ENCODE measurements at places on chromosomes 16 and 17.

DNA sequence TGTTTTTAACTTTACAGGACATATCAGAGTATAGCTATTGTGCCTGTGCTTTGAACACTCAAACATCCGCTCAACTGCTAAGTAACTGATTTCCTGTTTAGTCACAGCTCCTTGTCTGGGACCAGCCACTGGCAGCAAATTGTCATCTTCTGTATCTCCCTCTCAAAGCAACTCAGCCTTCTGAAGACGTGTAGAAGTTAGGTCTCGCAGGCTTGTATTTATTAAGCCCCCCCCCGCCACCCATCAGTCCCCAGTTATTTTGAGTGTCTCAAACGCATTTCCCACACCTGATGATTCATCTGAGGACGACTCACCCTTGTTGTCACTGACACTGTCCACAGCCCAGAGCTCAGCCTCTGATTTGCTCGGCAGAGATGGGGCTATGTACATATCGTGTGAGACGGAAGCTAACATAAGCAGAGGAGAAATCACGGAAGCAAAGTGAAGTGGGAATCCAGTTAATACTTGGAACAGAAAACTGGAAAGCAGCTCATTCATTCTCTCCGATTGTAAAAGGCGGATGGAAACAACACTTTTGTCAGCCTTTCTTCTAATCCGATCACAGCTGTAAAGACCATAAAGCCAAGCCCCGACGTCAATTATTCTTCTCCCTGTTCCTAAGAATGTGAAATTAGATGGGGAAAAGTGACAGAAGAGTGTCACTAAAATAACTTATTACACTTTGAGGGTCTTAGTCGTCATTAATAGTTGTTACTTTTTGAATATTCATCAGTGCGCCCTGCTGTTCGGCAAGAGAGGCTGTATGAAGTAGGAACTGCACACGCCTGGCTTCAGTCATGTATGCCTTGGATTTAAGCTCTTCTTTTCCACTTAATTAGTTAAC lies 64.2 kb downstream of the PITPNC1 start:
- DNase-seq: no peak

DNA sequence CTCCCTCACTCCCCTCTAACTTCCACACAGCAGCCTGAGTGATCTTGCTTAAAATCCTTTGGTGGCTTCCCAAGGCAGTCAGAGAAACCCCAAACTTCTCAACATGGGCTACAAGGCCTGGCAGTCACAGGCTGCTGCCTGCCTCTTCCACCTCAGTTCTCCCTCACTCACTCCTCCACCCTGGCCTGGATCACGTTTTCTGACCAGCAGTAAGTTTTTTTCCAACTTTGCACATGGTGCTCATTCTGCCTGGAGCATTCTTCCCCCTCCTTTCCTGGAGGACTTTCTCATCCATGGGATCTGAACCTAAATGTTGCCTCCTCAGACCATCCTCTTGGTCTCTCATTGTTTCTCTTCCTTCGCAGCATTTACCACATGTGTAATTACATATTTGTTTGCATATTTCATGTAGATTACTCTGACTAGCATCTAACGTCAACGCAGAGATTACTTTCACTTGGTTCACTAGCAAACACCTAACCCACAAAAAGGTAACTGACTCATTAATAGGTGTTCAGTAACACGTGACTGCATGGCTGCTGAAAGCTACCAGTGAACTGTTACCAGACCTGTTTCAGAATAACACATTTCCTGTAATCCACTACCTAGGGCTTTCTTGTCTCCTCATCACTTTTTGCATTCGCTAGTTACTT lies 17.1 kb downstream of the GNA13 start:
- DNase-seq: no peak

DNA sequence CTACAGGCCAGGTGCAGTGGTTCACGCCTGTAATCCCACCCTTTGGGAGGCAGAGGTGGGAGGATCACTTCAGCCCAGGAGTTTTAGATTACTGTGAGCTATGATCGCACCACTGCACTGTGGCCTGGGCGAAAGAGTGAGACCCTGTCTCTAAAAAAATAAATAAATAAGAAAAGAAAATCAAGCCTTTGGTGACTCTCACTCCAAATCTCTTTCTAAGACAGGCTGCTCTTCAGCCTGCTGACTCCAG lies 976 bp downstream of the ABCC3 start:
- no peak for DNase-seq

- DNase-seq: no peak
These were observed 12.6 kb upstream of the OR1F1 start for GRCh38 chr16:3175157-3176093.

DNA sequence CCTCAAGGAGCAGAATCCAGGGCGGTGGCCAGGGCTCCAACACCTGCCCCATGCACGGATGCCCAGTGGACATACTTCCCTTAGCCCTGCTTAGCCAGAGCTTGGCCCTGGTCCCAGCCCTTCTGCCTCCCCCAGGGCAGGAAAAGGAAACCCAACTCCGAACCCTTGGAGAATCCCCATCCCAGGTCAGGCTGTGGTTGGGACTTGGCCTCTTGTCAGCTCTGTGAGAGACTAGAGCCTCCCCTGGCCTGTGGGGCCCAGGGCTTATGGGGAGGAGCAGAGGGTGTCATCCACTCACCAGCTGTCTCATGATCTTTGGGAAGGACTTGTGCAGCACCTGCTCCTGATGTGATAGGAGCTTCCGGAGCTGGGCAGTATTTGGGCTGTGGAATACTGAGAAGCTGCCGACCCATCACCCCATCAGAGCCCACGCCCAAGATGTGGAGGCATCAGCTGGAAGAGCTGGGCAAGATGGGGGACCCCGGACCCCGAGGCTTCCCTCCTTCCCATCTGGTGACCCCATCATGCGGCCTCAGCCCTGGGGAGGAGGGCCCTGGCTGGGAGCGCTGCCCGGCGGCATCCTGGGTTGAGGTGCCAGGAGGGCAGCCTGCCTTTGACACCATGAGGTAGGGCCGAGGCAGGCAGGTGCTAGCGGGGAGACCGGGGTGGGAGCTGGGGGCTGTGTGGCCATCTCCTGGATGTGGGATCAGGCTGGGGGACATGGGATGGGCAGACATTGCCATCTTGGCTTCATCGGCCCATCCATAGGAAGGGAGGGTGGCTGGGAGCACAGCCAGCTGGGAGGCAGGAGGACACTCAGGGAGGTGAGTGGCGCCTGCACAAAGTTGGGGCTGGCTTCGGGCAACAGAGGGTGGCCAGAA lies 45.1 kb downstream of the TNFRSF13B start:
- DNase-seq: no peak
